ENCODE measurements at places on chromosomes 7 and 10.
A peak's percentile ranks its signal among the peaks of the same experiment; 100 is the strongest.

DNA sequence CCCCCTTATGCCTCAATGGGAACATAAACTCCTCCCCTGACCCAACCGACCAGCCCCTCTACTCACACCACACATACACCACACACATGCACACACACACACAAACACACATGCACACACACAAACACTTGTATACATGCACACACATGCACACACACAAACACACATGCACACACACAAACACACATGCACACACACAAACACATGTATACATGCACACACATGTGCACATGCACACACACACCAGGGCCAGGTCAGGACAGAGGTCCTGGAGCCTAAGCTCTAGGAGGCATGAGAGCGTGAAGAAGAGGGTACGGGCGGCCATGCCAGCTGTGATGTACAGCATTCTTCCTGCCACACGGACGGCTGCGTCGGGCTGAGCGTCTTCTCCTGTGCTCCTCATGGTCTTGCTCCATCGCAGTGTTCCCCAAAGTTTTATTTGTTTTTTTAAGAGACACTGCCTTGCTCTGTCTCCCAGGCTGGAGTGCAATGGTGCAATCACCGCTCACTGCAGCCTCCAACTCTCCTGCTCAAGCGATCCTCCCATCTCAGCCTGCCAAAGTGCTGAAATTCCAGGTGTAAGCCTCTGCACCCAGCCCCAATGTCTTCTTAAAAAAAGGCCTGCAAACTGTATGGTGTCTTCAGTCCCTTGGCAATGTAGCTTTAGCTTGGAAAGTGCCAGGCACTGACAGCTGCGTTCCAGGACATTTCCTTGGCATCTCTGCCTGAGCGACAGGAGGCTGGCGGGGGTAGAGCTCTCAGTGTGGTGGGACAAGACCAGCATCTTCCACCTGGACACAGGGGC lies 38.8 kb upstream of the INPP5A start:
- DNase-seq = no peak

- no peak for DNase-seq
These were observed 119.3 kb upstream of the ZNF746 start for GRCh38 chr7:149616898-149617297.

GRCh38 chr7:77980087-77980713 lies 181.6 kb downstream of the PHTF2 start:
- DNase-seq = no peak

DNA sequence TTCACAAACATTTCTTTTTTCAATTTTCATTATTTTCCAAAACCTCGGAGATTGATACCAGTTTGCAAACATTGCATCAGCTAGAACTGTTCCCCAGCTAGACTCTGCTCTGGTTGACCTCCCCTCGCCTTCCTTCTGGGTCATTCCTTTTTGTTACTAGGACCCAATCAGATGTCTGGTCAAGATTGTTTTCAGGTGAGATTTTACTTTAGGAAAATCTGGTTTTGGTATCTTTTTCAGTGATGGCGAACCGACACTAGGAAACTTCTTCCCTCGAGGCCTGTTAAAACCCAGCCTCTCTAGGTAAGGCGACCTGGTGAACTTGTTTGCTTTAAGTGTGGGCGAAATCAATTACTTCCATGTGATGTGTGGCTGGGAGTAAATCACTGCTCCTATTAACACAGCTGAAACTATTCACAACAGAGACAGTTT lies 8.4 kb downstream of the PROSER2 start:
- no peak for DNase-seq

- DNase-seq = peak; percentile 45
These were observed 9.2 kb downstream of the NPFFR1 start for GRCh38 chr10:70274643-70275042.

- no peak for DNase-seq
These were observed 2.1 kb downstream of the ANK3 start for GRCh38 chr10:60387531-60387930.

DNA sequence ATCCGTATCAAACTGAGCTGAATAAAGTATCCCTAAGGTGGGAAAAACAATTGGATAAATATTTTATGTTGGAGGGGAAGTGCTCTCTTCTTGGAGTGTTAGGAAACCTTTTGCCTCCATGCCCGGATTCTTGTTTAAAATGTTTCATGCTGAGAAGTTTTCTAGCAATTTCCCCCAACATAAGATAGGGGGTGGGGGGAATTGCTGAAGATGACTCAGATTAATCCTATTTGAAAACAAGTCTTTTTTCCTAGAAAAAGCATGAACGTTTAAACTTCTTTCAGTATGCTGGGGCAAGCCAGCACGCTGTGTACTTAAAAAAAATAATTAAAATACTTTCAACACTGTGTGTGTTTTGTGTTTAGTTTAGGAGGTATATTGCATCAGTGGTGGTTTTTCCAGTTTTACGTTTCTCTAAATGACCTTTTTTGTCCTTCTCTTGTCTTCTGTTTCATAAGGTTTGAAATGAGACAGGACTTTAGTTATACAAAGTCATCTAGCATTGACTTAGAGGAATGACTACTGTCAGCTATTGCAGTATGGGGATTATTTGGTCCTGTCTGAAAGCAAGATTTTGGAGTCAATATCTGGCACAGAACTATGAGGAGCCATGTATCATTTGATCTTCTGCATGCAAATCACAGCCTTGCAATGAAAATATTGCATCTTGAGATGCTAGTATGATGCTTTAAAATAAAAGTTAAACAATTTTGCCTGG lies 295.9 kb downstream of the GATA3 start:
- DNase-seq = no peak

DNA sequence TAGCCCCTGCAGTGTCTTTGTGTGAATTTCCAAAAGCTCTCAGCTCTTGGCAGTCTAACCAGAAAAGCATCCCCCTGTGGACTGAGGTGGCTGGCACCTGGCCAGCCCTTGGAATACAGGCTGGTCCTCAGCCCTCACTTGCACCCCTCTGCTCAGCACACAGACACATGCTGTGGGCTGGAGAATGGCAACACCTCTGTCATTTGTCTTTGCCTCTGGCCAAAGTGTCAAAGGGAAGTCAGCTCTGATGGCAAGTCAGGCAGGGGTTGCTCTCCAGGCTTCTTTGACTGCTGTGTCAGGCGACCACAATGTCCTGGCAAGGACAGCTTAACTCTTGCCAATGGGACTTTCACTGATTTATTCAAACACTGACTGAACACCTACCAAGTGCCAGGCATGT lies 724.8 kb downstream of the INHBA start:
- DNase-seq = no peak

- no peak for DNase-seq
These were observed 64.4 kb upstream of the AHR start for GRCh38 chr7:17234030-17234397.

GRCh38 chr7:153642989-153643388 lies 409.2 kb upstream of the DPP6 start:
- DNase-seq = no peak

GRCh38 chr10:71150796-71151195 lies 61.6 kb upstream of the UNC5B start:
- no peak for DNase-seq

DNA sequence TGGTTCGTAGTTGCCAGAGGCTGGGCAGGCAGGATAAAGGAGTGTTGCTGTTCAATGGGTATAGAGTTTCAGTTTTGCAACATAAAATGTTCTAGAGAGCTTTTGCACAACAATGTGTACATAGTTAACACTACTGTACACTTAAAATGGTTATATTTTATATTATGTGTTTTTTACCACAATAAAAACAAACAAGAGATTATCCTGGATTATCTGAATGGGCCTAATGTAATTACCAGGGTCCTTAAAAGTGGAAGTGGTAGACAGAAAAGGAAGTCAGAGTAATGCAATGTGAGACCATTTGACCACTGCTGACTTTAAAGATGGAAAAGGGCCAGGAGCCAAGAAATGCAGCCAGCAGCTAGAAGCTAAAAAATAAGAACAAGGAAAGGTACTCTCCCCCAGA lies 159.7 kb downstream of the SGMS1 start:
- no peak for DNase-seq

GRCh38 chr7:129530795-129531391 lies 28.6 kb downstream of the SMKR1 start:
- no peak for DNase-seq

- no peak for DNase-seq
These were observed 37.9 kb upstream of the ABCB5 start for GRCh38 chr7:20577441-20578071.

DNA sequence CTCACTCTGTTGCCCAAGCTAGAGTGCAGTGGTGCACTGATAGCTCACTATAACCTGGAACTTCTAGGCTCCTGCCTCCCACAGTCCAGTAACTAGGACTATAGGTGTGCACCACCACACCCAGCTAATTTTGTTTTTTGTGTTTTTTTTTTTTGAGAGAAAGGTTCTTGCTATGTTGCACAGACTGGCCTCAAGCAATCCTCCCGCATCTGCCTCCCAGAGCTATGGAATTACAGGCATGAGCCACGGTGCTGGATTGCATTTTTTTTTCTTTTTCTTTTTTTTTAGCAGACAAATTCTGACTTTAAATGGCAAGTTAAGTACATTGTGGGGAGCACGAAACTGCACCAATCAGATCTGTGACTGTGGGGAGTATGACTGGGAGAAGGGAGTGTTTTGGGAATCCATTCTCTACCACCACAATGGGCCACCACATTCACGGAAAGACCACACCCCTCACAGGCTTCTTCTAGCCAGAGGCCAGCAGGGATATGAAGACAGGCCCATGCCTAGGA lies 58.1 kb upstream of the MSMB start:
- DNase-seq = no peak

GRCh38 chr10:27534161-27534700 lies 30.1 kb downstream of the RAB18 start:
- DNase-seq = no peak

DNA sequence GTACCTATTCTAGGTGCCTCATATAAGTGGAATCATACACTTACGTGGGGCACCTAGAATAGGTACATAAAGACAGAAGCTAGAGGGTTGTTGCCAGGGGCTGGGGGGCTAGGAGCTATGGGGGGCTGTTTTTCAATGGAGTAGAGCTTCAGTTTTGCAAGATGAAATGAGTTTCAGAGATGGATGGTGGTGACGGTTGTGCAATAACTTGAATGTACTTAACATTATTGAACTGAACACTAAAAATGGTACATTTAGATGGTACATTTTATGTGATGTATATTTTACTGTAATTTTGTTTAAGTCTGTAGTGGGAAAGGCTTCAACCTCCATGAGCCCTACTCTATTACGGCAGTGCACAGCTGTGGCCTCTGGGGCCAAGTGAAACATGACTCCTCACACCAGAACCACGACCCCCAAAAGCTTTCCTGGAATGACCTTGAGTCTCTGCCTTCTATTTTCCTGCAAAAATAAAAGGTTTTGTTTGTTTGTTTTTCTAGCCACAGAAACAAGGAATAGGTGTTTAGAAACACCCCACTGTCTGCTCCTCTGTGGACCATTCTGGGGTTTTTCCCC lies 147.3 kb upstream of the PLXNA4 start:
- DNase-seq = no peak

DNA sequence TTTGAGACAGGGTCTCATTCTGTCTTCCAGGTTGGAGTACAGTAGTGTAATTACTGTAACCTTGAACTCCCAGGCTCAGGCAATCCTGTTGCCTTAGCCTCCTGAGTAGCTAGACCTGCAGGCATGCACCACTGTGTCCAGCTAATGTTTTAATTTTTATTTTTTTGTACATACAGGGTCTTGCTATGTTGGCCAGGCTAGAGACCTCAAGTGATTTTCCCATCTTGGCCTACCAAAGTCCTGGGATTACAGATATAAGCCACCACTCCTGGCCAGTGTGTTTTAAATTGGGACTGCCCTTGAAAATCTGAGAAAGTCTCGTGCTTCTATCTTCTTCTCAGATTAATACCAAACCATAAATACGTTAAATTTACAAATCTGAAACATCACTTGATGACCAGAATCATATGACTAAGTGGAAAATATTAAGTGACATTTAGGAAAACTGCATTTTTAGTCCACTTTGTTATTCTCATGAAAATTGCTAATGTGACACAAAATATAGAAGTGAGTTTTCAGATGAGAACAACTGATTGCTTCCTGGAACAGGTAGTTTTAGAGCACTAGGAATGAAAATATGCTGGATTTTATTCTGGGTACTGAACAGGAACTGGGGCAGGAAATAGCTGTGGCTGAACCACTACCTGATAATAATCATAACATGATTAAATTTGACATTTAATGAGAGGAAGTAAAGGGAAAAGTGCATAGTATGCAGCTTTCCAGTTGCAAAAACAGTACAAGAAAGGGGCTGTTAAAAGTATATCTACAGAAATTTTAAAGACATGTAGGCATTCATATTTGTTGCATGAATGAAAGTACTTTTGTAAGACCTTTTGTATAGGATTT lies 4.2 kb downstream of the PHTF2 start:
- no peak for DNase-seq

GRCh38 chr10:24814568-24815313 lies 91.1 kb upstream of the ARHGAP21 start:
- DNase-seq = no peak

- DNase-seq = no peak
These were observed 95.8 kb downstream of the PARD3 start for GRCh38 chr10:34719328-34719727.

- DNase-seq = no peak
These were observed 100.8 kb downstream of the MICALL2 start for GRCh38 chr7:1358376-1359050.

- peak; percentile 18 for DNase-seq
These were observed 231.3 kb downstream of the LRMDA start for GRCh38 chr10:75662715-75663114.

GRCh38 chr10:122878799-122879338 lies 512 bp downstream of the FAM24B start:
- no peak for DNase-seq

DNA sequence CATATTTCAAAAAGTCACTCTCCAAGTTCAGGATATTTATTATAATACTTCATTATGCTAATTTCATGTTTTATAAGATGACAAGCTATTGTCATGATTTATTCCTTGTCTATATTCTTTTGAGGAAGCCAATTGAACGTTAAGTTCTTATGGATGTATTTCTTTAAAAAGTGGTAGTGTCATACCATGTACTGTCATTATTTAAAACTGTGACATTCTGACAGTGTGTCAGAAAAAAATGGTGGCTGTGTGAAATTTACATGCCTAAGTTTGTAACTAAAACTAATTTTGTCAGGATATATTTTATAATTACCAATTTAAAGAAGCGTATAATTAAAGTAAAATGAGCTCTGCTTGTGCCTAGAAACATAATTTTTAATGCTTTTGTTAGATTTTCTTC lies 158.9 kb upstream of the HDAC9 start:
- DNase-seq = no peak

DNA sequence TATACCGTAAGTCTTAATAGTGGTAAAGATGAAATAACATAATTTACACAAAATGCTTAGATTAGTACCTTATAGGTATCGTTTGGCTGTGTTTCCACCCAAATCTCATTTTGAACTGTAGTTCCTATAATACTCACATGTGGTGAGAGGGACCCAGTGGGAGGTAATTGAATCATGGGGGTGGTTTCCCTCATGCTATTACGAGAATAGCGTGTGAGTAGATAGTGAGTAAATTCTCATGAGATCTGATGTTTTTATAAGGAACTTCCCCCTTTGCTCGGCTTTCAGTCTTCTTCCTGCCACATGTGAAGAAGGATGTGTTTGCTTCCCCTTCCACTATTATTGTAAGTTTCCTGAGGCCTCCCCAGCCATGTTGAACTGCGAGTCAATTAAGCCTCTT lies 426.3 kb upstream of the POT1 start:
- no peak for DNase-seq

DNA sequence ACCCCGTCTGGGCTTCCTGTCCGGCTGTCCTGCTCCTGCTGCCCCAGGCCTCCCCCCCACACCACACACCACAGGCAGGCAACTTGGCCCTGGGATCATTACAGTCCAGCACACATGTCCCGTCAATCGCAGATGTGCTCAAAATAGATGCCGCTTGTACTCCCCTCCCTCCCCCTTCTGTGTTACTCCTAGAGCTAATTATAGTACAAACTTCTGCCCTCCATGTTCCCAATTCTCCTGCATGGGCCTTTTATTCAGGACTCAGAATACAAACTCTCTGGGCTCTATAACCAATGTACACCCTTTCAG lies at the start of gene SYNPO2L:
Gene SYNPO2L (minus strand): TSS at position 40 of the 309 bp plus-strand sequence. CDS start 107 bp downstream, outside the sequence.
- no peak for DNase-seq
